Activated T-cell treated with anti-CD3 and anti-CD28 coated beads for 48 hours (primary cell): ENCODE measurements at places on chromosomes 1 and 21.

DNA sequence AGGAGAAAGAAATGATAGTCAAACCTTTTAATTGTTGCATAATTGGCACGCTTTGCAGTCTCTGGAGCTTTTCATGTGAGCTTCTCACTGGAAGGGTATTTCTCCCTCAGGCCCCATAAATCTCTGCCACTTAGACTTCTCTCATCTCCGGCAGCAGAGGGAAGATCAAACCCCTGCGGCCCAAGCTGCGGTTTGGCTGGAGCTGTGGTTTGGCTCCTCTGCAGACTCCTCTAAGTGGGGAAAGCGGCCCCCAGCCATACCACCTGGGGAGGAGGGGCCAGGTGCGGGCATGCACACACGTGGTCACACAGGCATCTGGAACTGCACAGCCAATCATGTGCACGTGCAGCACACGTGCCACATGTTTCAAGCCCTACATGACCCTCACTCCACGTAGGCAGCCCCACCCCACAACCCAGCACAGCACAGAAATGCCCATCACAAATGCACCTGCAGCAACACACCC lies 58.3 kb downstream of the UBE2T start:
- no peak for DNase-seq

DNA sequence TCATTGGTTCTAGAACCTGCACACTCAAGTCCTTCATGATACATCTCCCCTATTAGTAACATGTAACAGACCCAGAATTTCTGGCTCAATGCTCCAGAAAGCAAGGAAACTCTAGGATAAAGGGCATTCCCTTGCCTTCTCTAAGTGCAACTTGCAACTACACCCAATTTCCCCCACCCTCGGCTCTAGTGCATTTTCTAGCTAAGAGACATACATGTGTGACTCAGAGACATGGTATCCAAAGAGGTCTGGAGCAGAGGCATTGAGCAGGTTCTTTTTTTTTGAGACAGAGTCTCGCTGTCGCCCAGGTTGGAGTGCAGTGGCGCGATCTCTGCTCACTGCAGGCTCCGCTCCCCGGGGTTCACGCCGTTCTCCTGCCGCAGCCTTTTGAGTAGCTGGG lies 132.9 kb downstream of the ZC3H11B start:
- no peak for DNase-seq

DNA sequence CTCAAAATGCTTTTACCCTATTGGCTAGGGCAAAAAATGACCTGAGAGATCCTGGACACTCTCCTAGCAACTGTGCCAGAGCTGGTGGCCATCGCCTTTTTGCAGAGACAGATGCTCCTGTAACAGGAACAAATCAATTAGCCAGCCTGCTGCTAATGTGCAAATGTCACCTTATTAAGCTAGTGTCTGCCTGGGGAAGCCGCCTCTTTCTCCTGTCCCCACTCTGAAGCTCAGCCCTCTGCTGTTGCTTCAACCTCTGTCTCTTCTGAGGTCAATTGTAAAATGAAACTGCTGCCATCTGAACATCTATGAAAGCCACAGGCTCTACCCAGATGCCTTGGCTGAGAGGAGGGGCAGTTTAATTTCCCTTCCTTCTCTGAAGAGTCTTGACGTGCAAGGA lies 85.5 kb upstream of the CACNA1E start:
- no peak for DNase-seq

- no peak for DNase-seq
Measured at GRCh38 chr1:224809613-224810012, 119.9 kb upstream of the DNAH14 start.

DNA sequence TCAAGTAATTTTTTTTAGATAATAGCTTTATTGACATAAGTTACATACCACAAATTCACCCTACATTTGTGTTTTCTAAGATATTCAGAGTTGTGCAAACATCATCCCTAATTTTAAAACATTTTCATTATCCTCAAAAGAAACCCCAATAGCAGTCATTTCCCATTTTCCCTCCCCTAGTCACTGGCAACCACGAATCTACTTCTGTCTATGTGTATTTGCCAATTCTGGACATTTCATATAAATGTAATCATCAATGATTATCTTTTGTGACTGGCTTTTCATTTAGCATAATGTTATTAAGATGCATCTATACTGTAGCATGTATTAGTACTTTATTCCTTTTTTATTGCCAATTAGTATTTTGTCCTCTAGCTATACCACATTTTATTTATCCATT lies 88.8 kb upstream of the SLFNL1 start:
- DNase-seq: no peak

DNA sequence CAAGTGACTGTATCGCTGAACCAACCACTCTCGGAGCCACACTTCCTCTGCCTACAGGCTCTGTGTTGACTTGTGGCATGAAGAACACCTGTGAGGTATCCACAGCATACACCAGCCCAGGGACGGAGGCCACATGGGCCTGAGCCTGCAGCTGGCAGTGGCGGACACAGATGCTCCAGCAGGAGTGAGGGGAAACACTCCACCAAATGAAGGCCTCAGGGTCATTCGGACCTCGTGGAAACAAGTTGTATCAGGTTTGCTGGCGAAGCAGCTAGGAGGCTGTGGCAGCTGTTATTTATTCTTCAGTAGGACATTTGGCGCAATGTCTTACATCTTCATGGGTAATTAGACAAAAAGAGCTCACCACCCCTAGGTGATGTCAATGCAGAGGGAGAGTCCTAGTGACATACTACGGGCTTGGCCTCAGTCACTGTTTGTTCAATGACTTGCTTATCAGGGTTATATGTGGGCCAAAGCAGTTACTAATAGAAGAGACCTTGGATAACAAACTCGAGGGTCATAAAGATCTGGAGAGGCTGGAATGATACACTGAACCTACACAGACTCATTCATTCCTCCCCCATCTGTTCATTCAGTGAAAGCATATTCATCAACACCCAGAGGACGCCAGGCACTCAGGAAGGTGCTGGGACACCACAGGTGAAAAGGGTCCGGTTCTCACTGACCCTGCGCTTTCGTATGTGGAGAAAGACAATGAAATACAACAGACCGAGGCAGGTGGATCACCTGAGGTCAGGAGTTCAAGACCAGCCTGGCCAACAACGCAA lies 11.6 kb upstream of the ETS2 start:
- no peak for DNase-seq

DNA sequence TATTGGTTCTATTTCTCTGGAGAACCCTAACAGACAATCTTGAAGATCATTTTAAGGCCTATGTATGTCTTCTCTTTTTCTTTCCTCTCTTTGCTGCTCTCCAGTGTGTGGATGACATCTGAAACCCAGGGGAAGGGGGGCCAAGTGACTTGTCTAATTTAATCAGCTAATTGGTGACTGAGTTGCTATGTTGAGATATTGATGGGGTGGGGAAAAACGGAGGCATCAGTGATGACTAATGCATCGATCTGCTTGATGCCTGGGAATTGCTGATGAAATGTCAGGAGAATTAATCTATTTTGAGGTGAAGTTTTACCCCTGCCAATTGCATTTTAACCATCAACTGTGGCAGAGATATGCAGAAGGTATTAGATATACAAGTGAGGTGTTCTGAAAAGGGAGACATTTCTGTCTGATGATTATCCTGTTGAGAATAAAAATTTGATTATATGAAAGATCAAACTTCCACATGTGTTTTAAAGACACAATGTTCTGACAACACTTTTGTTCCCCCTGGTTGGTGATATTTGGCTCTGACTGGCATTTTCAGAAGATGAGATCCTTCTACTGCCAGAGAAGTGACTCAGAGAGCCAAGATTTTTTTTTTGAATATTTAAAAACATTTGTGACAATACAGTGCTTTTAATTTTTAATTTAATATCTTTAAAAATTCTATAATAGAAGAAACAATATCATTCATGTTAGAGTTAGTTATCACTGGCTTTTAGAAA lies 18.7 kb upstream of the PTGFR start:
- DNase-seq: no peak

GRCh38 chr1:167819849-167820683 lies 93.9 kb downstream of the ADCY10 start:
- peak; percentile 43 for DNase-seq

- DNase-seq: no peak
Measured at GRCh38 chr1:246280551-246280950, 226.5 kb downstream of the SMYD3 start.

DNA sequence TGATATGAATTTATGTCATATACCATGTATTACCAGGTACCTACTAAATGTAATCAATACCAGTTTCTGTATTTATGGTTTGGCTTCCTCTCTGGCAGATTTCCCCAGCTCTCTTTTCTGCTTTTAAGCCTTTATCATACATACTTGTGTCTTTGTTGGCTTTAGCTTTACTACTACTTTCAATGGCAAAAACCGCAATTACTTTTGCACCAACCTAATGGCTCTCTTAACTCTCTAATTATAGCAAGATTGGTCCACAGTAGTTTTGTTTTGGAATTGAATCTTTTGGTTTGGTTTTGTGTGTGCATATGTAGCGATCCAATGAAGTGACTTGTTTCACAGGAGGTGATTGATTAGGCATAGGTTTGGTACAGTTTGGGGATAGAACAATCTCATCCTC lies 93.6 kb downstream of the ATG4C start:
- no peak for DNase-seq

- DNase-seq: no peak
Measured at GRCh38 chr1:42927920-42928505, 30.7 kb downstream of the SLC2A1 start.

DNA sequence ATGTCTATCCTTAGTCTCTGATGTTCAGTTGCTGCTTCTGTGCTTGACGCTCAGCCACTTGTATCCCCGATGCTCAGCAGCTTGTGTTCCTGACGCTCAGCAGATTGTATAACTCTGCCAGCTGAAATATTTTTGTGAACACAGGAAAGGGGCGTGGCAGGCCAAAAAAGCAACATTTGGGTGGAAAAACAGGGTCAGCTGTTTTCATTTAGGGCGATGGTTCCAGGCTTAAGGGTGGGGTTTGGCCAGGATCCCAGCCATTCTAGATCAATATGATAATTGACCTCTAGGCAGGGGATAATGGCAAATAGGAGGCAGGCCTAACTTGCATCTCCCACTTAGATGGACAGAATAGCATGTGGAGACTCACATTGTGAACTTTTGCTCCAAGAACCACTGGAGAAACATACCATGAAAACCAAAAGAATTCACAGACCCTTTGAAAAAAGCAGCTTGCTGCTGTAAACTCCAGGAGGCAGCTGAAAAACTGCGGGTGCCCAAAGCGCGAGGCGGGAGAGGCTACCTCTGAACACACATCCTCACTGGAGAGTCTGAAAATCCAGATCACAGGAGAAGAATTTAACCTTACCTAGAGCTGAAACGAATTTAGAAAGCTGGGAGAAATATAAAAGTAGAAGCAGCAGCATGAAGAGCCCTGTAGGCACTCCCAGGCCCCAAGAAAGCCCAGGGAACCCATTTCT lies 58.3 kb downstream of the ZNF648 start:
- DNase-seq: no peak
